Glutamatergic neuron (in vitro differentiated cells): ENCODE measurements at places on chromosomes 4 and X.

DNA sequence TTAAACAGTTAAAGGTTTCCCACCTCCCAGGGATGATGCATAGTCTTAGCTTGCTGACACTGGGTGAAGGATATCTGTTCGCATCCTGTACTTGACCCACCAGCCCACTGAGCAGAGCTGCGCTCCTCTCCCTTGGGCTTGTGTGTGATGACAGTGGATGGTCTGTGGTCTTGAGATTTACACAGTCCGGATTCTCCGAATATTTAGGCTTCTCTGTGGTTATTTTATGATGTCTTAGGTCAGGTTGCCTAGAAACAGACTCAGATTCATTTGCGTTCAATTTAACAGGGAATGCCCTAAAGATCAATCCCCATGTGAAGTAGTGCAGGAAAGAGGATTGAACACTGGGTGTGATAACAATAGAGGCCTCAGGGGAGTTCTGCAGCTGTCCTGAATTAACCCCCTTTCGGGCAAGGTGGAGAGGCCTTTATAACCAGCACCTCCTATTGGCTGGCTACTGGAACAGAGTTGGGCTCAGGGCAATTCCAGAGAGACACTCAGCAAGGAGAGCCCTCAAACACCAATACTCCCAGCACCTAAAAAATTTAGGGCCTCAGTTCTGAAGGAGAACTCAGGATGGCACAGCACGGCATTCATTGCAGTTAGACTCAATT lies 653.2 kb upstream of the GALNT7 start:
- no peak for DNase-seq

- DNase-seq: peak; percentile 87
Observed at GRCh38 chr4:17511950-17512795, at the start of gene QDPR. QDPR (minus strand) TSS chr4:17512090; CDS start chr4:17512054, 36 bp downstream.

DNA sequence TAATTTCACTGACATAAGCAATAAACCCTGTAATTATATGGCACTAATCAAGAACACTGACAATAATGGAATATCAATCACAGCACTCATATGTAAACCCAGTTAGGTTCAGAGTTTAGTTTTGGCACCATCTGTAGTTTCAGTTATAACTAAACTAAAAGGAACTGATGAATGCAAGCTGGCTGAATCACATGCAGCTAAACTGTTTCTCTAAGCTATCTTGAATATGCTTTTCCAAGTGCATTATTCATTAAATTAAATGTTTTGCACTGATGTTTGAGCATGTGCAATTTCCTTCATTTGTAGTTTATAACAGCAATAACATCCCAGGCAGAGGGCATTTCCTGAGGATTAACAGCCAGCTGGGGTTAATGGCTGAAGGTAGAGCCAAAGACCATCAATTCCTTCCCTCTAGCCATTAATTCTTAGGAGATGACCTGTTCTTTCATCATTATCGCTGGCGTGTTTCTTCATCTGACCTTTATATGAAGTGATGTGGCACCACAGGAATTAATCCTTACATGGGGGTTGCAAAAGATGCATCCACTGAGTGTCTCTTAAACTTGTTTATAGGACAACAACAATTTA lies 562.8 kb upstream of the IGFBP7 start:
- no peak for DNase-seq

- DNase-seq: no peak
Observed at GRCh38 chrX:55220119-55220794, at the start of gene PAGE5. PAGE5 (plus strand) TSS chrX:55220346; CDS start chrX:55221383, 1,037 bp downstream.

GRCh38 chr4:94649381-94650133 lies 108.2 kb upstream of the BMPR1B start:
- no peak for DNase-seq

- DNase-seq: no peak
Observed at GRCh38 chr4:143512978-143513313, 556 bp upstream of the SMARCA5 start.

GRCh38 chr4:141416219-141416618 lies 195.5 kb downstream of the ZNF330 start:
- DNase-seq: no peak

DNA sequence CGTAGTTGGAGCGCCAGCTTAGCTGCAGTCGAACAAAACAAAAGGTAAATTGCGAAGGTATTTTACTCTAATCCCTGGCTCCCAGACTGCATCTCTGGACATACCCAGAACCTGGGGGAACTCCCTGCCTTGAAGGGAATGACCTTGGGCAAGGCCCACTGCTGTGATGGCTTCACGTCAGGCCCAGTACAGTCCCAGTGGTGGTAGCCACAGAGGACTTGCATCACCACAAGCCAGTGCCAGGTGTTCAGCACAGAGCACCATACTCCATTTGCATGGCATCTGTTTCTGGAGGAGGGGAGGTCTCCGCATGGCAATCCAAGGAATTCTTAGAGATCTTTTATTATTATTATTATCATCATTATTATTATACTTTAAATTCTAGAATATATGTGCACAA lies 5.6 kb downstream of the ETDA start:
- no peak for DNase-seq

GRCh38 chr4:156255230-156256007 lies 301.8 kb upstream of the CTSO start:
- no peak for DNase-seq

DNA sequence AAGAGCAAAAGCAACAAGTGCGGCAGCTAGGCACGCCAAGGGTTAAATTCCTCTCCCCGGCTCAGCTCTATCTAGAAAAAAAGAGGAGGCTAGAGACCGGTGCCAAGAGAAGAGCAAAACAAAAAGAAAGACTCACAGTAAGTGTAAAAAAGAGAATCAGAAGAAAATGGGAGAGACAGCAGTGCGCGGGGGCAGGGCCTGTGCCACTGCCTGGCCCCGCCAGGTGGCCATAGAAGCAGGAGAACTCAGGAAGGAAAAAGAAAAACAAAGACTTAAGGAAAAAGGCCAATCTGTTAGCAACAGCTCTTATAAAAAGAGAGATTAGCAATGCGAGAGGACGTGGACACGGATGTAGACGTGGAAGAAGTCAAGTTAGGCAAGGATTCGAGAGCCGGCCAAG lies 3.2 kb downstream of the ACOX3 start:
- no peak for DNase-seq

DNA sequence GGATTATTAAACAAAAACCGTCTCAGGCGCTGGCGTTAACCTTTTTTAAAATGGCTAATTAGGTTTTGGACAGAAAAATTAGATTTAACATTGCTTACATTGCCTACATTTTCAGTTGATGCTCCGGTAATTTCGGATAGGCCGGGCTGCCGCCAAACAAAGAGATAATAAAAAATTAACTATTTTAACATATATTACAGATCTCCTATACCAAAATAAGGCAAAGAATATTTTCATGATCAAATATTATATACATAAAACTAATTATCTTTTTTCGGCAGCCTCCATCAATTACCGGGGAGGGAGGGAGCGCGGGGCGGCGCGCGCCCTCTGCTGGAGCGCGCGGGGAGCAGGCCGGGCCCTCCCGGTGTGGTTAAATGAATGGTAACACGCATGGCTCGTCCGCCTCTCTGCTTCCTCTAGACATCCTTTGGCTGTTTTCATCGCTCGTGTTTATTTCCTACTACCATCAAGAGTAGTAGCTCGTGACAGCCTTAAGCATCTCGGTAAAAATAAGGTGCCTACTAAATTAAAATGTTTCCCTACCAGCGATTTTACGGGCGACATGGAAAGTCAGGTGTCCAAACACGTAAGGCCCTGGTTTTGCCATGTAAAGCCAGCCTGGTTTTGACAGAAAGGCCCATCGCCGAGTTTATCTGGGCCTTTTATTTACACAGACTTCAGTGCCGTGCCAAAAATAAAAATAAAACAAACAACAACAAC lies 52.4 kb upstream of the TMEM33 start:
- peak; percentile 75 for DNase-seq

DNA sequence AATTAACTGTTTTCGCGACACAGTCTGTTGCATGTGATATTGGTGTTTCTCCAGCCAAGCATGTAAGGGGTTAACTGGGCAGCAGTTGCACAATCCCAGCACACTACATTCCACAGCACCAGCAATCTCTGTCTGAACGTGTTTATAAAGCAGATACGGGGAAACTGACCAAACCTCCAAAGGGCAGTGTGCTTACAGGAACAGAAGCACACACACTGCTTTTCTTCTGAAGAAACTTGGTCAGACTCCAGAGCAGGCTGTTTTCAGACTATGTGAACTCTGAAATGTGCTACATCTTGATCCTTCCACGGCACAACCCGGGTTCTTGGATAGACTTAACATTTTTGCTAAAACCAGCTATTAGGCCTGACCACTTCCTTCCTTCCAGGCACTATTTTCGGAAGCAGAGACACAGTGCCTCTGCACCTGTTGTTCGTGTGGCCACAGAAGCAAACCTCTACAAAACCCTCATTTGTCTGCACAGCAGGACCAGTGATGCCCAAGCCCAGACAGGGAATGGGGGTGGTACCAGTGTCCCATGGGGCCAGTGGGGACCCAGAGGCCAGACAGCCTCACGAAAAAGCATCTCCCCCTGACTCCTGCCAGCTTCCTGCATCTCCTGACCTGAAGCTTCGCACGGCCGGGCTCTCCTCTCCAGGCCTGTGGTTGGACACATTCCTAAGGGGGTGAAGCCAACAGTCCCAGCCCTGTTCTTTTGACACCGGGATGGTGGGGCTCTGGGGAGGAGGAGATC lies 90.1 kb downstream of the IRF2 start:
- no peak for DNase-seq

GRCh38 chr4:5220028-5220427 lies 168.7 kb downstream of the STK32B start:
- no peak for DNase-seq

DNA sequence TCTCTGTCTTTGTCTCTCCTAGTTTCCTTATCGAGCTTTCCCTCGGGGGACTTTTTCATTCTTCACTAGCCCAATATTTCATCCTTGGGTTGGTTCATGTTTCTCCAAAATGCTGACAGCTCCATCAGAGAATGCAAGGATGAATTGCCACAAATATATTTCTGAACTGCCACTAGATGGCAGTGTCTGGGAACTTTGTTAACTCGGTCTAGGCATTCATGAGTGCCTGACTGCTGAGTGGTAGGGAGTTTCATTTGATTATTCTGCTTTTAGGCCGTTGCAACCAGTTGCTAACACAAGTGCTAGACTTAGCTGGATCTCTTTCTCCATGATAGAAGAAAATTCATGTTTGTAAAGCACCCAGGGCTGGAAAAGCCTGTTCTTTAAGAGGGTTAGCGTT lies 73.5 kb upstream of the RAP2C start:
- no peak for DNase-seq

GRCh38 chr4:97500423-97500822 lies 642.9 kb downstream of the STPG2 start:
- DNase-seq: no peak

DNA sequence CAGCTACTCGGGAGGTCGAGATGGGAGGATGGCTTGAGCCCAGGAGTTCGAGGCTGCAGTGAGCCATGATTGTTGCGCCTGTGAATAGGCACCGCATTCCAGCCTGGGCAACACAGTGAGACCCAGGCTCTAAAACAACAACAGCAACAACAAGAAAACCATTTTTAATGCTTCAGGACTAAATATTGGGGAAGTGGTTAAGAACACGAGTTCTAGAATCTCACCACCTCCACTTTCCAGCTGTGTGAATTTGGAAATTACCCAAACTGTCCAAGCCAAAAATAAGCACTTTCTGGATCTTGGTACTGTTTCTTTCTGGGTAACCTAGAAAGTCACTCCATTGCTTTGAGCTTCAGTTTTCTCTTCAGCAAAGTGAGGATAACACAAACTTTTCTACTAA lies 63.2 kb downstream of the ADGRG2 start:
- DNase-seq: no peak

- DNase-seq: no peak
Observed at GRCh38 chr4:24849351-24849750, 54.0 kb downstream of the SOD3 start.
